ENCODE measurements at places on chromosomes 7 and 10. TPM values are rescaled to one million over a fixed set of nuclear protein-coding genes. Genes with fewer than 3 reads are reported as not detected.

GRCh38 chr7:156039971-156040677, 227.9 kb upstream of the SHH start:
- DNase-seq = no peak

- no peak for DNase-seq
These were observed 190.7 kb upstream of the CHRM2 start for GRCh38 chr7:136677471-136678365.

DNA sequence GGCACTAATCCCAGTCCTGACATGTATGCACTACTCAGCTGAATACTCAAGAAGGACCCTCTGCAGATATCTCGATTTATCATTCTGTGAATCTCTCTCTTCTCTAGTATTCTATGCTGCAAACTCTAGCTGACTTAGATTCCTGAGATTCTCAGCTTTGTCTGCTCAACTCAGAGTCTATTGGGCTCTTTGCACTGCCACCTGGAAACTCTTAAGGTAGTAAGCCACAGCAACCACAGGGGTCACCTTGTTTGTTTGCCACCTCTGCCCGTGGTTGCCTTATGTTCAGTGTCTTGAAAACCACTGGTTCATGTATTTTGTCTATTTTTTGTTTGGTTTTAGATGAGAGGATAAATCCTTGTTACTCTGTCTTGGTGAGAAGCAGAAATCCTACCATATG, 72.9 kb downstream of the SP8 start:
- DNase-seq = no peak

- DNase-seq = no peak
These were observed 313.0 kb upstream of the GLI3 start for GRCh38 chr7:42549866-42550485.

Gene WBP1L
- 12.0 TPM for total RNA-seq

DNA sequence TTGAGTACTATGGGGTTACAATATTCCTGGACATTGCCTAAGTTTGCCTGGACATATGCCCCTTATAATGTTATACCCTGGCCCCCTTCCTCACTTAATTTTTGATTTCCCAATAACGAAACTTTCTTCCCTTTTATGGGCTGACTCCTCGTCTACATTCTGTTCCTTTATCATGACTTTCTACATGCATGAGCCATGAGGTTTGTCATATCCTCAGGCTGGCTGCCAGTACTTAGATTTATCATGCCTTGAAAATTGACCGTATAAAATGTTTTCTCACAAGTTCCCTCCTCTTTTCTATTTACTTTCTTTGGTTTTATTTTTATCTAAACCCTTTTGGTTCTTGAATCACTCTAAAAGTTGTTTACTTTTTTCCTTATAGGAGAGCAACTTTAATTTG, 4.7 kb downstream of the DNAH11 start:
- DNase-seq = no peak

GRCh38 chr7:101550641-101551541, 78.2 kb downstream of the MYL10 start:
- DNase-seq = no peak

GRCh38 chr7:71229148-71229547, 97.2 kb downstream of the GALNT17 start:
- DNase-seq = no peak

GRCh38 chr10:102402512-102402896, 7.0 kb downstream of the NFKB2 start:
- no peak for DNase-seq

Gene CHAT
- total RNA-seq = not detected

Gene RARRES2
- total RNA-seq = not detected

GRCh38 chr10:131948501-131948900, 33.2 kb downstream of the BNIP3 start:
- DNase-seq = no peak

Gene ENTPD1
- 0.99 TPM for total RNA-seq

DNA sequence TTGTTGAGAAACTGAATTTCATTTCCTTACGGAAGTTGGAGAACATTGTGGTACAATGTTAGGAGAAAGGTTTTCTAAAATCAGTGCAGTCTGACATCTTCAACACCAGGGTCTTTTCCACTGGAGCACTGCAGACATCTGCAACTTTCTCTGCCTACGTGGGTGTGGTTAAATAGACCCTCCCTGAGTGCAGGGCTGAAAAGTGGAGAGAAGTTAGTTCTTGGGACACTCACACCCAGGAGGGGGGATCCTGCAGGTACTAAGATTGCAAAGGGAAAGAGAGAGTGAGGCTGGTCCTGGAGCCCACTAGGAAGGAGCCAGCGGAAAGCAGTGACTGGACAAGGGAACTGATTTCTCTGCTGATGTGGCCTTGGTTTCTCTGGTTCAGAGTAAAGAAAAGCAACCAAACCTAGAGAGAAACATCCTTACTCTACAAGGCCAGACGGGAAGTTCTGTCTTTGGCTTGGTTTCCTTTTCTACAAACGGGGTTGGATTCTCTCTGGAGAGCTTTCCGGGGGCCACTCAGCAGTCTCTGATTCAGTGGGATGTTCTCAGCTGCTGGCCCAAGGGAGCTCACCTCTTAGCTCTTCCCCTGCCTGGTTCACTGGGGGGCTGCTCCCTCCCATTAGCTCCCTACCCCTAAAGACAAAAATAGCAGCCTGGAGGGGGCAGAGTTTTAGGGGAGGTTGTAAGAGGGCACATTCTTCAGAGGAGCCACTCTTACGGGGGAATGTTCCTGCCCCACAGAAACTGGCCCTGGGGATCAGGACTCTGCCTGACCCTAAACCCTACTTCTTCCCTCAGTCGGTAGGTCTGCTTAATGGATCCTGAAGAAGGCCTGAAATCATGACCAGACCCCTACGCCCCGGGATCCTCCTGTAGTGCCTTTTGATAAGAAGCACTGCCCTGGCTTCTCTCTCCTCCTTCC, 2.7 kb downstream of the UPP1 start:
- DNase-seq = no peak

Gene EPDR1
- 2.6 TPM for total RNA-seq

DNA sequence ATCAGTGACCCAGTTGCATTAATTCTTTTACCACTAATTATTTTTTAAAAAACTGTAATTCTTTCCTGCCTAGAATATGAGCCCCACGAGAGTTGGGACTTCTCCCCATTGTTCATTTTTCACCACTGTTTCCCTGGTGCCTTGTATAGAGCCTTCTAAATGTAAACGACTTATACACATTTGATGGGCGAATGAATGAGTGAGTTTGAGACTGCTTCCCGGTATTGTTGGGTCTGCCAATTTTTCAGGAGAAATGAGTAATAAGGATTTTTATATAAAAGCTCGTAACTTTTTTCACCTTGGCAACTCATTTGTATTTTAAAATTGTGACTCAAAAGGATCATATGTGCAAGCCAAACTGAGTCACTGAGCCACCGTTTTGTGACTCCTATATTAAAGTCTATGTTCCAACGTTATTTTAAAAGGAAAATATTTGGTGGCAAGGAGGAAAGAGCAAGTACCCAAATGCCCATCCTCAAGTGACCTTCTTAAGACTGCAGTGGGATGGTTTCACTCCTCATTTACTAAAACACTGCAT, 621.3 kb downstream of the KCNMA1 start:
- no peak for DNase-seq

- no peak for DNase-seq
These were observed 12.9 kb downstream of the ATP5MF start for GRCh38 chr7:99453105-99453504.

Gene GNAI1
- 2.0 TPM for total RNA-seq

DNA sequence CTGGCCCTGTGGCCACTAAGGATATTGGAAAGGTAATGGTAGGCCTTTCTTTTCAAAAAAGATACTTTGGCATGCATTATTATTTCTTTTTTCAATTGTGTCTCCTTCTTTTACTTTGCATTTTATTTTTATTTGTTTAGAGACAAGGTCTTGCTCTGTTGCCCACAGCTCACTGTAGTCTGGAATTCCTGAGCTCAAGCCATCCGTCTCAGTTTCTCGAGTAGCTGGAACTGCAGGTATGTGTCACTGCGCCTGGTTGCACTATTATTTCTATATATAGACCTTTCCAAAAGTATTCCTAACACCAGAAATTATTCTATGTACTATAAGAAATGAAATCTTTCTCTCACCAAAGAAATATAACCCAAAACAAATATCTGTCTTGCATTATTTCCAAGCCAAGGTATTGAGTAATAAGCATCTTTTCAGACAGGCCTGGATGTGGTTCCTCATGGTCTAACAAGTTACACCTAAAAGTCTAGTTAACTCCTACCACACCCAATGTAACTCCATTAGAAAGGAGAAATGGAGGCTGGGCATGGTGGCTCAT, 500.8 kb upstream of the ANKRD30A start:
- no peak for DNase-seq

- DNase-seq = no peak
These were observed 1.9 kb downstream of the DKK1 start for GRCh38 chr10:52316001-52316400.

DNA sequence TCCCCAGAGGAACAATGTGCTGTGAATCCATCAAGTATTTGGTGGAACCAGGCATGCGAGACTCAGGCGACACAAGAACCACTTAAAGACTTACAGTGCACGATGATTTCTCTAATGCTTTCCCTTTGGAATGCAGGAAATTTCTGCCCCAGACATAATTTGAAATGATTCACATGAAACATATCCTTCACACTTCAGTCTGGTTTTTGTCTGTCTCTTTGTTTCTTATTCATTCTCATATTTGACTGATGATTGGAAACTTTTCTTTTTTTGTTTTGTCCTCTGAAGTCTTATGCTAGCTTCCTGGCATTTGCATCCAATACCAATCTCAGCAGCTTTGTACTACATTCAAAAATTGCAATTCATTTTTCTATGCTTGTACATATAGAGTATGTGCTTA, 502.8 kb downstream of the PHTF2 start:
- no peak for DNase-seq

Gene ITGB8
- total RNA-seq = not detected

DNA sequence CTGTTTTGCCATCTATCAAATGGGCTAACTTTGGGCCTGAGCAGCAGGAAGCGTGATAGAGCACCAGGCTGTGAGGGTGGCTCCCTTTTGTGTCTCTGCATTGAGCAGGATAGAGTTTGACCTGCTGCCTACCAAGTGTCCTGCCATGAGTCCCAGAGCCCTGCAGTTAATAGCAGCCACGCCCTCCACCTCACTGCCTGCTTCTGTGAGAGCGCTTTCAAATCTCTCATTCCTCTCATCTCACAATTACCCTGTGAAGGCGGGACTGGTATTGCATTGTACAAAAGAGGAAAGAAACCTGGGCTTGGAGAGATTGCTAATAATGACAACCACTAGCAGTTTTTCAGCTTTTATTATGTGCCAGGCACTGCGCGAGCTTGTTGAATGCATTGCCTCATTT, 39.9 kb downstream of the UNC5B start:
- DNase-seq = no peak

- DNase-seq = no peak
These were observed 25.2 kb downstream of the LOXL4 start for GRCh38 chr10:98242823-98243222.

GRCh38 chr10:20616056-20616671, 280.9 kb downstream of the NEBL start:
- DNase-seq = no peak

GRCh38 chr7:1609023-1609422, 39.2 kb upstream of the PSMG3 start:
- no peak for DNase-seq

DNA sequence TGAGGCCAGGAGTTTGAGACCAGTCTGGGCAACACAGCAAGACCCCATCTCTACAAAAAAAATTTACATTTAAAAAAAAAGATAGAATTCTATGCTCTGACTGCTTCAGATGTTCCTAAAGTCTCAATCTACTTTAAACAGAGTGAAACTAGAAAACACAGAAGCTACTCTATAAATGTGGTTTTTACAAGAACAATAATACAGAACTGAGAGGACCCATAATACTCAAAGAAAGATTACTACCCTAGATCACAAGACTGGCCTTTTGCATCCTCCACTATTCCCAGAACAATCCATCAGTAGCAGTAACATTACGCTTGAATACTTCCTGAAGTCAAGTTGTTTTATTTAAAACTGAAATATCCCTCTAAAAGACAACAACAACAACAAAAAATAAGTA, 119.4 kb downstream of the ZFAND4 start:
- DNase-seq = no peak

GRCh38 chr10:108736111-108736510, 1187.2 kb downstream of the XPNPEP1 start:
- DNase-seq = no peak

Gene LRRC4
- not detected for total RNA-seq

DNA sequence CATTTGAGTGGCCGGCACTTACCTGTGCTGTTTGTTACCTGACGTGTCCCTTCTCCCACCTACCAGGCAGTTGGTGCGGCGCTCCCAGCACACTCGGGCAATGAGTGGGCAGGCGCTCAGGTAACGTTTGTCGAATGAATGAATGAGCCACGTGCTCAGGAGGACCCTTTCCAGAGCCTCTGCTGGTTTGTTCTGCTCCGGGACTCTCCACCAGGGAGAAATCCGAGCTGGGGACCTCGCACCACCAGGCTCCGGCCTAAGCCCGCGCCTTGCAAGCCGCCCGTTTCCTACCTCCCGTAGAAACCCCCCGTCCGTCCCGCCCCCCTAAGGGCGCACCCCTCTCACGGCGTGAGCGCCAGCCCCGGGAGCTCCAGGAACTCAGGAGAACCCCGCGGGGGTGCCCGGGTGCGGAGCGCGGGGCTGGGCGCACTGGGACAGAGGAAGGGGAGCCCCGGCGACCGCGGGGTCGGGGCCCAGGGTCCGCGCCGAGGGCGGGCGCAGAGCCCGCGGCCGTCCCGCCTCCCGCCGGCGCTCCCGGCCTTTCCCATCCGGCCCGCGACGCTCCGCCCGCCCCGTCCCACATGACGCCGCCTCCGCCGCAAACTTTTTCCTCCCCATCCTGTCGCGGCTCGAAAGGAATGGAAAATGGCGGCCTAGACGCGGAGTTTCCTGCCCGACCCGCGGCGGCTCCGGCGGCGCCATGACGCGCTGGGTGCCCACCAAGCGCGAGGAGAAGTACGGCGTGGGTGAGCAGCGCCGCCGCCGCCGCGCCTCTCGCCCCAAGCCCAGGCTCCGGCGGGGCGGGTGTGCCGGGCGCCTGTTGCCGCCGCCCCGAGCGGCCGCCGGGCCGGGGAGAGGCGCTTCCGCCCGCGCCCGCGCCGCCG, at the start of gene DOCK1:
Gene DOCK1 (plus strand): TSS at position 611 of the 884 bp plus-strand sequence. CDS start 90 bp downstream, at position 701.
- DNase-seq = peak; percentile 42

Gene CRTAC1
- total RNA-seq = not detected

DNA sequence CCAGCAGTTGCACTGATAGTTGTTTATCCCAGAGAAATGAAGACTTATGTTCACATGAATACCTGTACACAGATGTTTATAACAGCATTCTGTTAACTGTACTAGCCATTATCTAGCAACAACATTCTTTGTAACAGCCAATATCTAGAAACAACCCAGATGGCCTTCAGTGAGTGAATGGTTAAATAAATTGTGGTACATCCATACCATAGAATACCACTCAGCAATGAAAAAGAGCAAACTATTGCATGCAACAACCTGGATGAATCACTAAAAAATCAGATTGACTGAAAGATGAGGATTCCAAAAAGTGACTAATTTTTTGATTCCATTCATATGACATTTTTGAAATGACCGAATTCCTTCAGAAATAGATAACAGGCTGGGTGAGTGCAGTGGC, 360.3 kb downstream of the MALRD1 start:
- DNase-seq = no peak
